ENCODE measurements at places on chromosomes 3 and 15.

GRCh38 chr3:176571926-176572325, 625.4 kb downstream of the TBL1XR1 start:
- no peak for DNase-seq

DNA sequence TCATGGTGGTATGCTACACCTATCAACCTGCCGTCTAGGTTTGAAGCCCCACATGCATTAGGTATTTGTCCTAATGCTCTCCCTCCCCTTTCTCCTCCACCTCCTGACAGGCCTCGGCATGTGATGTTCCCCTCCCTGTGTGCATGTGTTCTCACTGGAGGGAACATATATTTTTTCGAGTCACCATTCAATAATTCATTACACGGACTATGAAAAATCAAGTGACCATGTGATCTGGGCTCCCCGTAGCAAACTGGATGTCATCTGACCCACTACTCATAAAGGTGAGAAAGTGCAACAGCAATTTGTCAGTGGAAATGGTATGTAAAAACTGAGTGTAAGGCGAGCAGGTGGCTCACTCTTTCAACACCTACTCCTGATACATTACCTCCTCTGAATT, 224.3 kb upstream of the RASGRP1 start:
- DNase-seq: no peak

DNA sequence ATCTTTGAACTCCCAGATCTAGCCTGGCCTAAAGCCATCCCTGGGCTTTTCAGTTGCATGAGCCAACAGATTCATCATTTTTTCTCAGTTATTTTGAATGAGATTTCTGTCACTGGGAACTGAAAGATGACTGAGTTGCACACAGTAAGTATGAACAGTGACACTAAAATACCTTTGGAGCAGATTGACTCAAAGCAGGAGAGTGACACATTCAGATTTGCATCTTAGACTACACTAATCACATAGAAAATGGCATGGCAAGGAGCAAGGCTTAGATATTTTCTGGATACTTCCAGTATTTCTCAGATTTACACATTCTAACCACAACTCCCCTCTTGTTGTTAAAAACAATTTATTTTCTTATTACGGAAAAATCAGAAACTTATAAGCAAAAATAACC, 32.8 kb downstream of the SEC62 start:
- no peak for DNase-seq

GRCh38 chr15:95149036-95149435, 917.7 kb downstream of the MCTP2 start:
- DNase-seq: no peak

DNA sequence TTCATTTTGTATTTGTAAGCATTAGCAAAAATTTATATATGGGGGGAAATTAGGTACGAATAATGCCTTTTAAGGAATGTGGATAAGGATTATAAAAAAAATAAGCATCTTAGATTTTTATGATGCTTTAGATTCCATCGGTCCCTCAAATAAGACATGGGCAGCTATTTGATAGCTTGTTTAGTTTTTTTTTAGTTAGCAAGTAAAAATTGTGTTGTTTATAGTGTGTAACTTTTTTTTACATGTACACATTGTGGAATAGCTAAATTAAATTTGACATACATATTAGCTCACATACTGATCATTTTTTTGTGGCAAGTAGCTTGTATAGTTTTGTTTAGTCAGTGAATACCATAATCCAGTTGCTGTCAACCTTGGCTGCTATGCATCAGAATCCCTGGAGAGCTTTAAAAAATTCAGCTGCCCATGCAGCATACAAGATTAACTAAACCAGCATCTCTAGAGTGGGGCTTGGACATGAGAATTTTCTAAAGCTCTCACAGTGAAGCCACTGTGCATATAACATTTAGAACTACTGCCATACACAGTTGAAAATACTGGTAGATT, 53.9 kb downstream of the TMOD3 start:
- no peak for DNase-seq

DNA sequence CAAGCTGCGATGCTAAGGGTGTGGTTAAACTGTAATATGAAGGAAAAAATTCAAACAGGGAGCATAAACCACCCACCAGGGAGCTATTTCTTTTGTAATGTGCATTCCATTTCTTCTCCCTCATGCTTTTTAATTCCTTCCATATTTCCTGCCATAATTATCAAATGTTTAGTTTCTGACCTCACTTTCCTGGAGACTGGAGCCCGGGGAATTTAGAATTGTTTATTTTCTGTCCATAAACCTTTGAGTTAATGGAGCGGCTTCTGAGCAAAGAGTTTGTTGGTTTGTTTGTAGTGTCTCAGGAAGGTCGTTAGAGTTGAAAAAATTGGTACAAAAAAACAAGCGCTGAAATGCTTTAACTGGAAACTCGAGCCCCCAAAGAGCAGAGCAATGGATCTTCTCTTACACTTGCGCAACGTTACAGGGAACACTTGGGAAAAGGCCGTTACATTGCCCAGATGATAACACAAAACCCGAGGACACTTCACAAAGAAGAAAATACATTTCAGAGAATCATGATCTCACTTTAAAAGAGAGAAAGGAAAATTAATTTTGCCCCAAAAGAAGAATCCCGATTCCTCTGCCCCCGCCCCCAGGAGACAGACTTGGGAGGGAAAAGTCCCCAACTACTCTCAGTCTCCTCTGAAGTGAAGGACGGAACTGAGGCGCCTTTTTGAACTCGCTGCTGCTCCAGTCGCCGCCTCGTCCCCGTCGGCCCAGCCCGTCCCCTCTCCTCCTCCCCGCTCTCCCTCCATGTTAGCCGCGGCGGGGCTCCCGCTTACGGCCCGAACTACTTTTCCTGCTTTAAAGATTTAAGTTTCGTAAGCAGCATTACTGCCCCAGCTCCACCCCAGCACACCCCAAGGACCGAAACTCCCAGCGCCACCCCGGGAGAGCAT, 842 bp downstream of the FSTL1 start:
- no peak for DNase-seq

GRCh38 chr3:66021731-66022131, 17.0 kb downstream of the MAGI1 start:
- DNase-seq: no peak

- no peak for DNase-seq
Observed at GRCh38 chr15:60077581-60078359, 73.7 kb downstream of the FOXB1 start.

DNA sequence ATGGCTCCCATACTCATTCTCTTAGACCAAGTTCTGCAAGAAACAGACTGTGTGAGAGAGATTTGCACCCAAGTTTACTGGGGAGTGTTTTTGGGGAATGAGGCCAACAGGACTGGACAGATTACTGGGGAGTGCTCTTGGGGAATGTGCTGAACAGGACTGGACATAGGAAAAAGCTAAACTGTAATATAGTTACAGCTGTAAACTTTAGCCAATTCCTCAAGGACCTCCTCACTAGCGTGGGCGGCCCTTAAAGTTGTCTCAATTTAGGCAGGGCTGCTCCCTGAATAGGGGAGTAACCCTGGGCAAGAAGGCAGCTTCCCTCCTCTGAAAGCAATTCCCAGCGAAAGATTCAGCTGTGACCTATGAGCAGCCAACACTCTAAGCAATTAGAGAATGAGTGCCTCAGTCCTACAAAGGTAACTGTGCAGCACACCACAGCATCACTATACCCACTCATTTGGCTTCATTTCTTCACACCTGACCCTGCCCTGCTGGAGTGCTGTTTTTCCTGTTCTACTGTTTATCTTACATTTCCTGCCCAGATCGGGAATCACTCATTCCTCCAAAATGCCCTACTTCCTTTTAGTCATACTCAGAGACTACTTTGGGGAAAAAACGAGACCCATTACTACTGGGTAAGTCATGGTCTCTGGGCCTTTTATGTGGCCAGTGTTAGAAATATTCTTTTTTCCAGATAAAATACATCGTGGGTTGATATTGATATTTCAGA, 41.3 kb upstream of the TRIM42 start:
- no peak for DNase-seq

GRCh38 chr3:58134468-58134867, 76.3 kb downstream of the DNASE1L3 start:
- DNase-seq: no peak

- no peak for DNase-seq
Observed at GRCh38 chr15:77416954-77417353, 3.0 kb downstream of the PEAK1 start.

DNA sequence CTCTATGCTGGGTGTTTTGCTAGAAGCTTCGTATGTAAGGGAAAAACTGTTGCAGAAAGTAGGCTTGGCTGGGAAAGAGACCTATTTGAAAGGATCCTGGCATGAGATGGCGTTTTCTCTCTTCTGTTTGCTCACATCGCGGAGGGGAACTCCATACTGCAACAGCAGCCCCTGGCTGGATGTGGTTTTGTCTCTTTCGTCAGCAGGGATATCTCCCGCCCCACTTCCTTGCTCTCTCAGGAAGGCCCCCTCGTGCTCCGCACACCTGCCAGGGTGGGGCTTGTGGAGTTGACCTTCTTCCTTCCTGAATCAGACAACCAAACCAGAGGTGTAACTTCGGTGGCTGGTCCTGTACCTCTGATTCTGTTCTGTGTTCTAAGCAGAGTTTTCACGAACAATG, 26.4 kb upstream of the MYZAP start:
- DNase-seq: peak; percentile 51

GRCh38 chr15:96209285-96209735, 121.2 kb upstream of the NR2F2 start:
- no peak for DNase-seq

DNA sequence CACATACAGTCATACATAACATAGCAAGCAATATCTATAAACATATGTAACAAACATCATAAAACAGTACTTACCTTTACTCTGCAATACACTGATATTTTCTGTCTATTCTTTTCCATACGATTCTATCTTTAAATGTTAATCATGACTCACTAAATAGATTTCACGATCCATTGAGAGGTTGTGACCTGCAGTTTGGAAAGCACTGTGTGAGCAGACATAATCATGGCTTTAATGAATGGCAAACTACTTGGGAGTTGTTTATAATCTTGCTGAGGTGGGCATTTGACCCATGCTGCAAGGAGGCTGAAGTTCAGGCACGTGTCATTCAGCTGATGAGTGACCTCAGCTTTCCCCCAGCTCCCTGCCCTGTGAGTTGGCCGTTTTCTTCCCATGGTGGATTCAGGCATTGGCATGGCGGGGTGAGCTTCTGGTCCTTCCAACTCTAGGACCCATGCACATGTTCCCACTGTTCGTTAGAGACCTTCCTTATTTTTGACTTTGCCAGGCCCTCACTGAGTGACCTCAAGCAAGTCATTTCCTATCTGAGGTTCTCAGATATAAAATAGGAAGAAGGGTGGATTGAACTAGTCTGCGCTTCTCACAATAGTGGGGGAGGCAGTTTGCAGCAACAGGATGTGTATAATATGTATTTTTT, 41.7 kb downstream of the PAQR5 start:
- DNase-seq: no peak

- no peak for DNase-seq
Observed at GRCh38 chr3:113103588-113103987, 107.8 kb upstream of the BOC start.

GRCh38 chr3:194056731-194057415, 79.1 kb upstream of the HES1 start:
- DNase-seq: no peak

DNA sequence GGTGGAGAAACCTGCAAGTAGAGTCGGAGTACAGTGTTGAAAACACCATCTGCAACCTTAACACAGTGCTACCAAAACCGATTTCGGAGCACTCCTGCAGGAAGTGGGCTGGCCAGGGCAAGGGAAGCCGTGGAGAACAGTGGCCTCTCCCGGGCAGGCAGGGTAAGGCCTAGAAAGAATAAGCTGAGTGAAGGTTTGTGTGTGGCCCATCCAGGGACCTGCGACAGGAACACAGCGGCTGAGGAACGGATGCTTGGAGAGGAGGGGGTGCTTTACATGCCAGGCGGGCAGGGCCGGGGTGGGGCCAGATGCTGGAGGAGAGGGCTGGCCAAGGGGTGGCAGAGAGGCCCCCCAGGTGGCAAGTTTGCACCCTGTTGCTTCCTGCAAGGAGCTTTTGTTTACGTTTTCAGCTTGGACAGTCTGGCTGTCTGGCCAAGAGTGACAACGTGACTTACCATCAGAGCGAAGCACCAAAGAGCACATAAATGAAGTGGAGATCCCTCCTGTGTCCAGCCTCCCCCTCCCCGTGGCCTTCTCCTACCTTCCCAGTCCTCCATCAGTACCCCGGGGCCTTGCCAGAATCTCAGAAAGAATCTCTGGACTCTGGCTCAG, 156.5 kb downstream of the PGPEP1L start:
- peak; percentile 22 for DNase-seq

- DNase-seq: no peak
Observed at GRCh38 chr3:122357828-122358702, 25.0 kb downstream of the MIX23 start.

DNA sequence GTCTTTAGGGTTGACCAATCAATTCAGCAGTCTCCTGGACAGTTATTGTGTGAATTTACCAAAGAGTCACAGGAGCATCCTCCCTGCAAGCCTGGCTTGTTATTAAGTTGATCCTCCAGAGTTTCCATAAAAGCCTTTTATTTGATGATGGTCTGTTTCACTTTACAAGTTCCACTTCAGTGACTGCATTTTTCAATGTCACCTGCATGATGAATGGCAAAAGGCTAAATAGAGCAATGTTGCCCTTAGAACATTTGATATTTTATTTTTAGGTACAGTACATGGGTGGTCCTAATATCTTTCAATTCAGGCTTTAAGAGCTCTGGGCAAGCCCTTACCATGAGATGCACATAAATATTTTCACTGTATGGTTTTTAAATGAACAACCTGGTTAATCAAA, 22.6 kb downstream of the GUCA1C start:
- no peak for DNase-seq

DNA sequence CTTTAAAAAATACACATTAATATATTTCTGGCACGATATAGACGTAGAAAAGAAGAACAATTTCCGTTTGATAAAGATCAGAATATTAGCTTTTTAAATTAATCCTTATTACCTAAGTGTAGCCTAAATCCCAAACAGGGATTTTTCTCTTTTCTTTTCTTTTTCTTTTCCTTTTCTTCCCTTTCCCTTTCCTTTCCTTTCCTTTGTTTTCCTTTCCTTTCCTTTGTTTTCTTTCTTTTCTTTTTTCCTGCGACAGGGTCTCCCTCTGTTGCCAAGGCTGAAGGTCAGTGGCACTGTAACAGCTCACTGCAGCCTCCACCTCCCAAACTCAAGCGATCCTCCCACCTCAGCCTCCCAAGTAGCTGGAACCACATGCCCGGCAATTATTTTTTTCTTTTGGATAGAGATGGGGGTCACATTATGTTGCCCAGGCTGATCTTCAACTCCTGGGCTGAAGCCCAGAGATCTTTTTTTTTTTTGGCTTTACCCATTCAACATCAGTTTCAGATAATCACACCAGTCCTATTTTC, 1.8 kb upstream of the USF3 start:
- DNase-seq: no peak

GRCh38 chr3:41893977-41894376, 67.9 kb downstream of the ULK4 start:
- no peak for DNase-seq

GRCh38 chr15:27094235-27094634, 123.3 kb downstream of the GABRG3 start:
- no peak for DNase-seq

GRCh38 chr3:2589336-2589969, 490.8 kb downstream of the CNTN4 start:
- no peak for DNase-seq

DNA sequence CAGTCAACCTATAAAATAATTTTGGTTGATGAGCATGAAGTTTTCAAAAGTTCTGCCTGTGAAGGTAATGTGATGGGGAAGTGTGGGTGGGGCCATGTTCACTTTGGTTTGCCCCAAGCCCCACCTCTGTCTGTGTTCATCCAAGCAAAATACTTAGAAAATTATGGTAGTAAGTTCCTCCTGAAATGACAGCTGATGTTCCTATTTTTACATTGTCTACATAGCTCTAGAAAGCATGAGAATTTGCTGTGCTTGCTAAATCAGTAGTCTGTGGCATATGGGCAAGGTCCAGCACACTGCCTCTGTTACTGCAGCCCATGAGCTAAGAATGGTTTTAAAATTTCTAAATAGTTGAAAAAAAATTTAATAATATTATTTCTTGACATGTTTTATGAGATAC, 21.9 kb upstream of the CP start:
- no peak for DNase-seq

Data from T-helper 22 cell (primary cell).